ENCODE measurements at places on chromosomes 3 and 15.

GRCh38 chr3:99925584-99926230 lies 108.0 kb downstream of the CMSS1 start:
- no peaks in the 10 kb centered on the region for H3K4me1 ChIP-seq
- DNase-seq: no peak
- no peaks in the 10 kb centered on the region for H3K27me3 ChIP-seq
- no peak overlapping the region for H3K27ac ChIP-seq
- H3K4me3 ChIP-seq: no peak overlapping the region

DNA sequence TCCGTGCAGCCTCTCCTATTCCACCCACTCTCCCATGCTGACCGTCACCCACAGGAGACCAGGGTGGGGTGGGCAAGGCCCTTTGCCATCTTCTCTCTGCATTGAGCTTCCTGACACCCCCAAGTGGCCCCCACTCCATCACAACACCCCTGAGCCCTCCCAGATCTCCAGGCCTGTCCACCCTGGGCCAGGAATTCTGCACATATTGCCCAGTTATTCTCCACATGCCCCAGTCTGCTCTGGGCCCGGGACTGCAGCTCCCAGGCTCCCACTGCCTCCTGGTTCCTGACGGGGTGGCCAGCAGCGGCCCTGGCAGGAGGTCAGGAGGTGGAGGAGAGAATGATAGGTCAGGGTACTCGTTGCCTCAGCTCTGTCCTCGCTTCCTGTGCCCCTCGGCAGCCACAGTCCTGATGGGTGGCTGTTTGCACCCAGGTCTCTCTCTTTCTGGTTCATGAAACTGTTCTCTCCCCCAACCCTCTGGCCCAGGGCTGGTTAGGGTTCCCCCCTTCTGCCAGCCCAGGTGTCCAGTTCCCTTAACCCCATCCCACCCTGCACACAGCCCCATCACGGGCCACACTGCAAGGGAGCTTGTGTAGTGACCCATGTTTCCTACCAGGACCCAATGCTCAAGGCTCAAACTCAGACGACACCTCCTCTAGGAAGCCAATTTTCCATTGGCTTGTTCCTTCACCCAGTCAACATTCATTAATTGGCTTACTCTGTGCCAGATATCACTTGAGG lies 47.3 kb downstream of the IQSEC1 start:
- no peaks in the 10 kb centered on the region for H3K4me1 ChIP-seq
- no peak for DNase-seq
- H3K4me3 ChIP-seq: no peak overlapping the region
- H3K36me3 ChIP-seq: no peaks in the 10 kb centered on the region

DNA sequence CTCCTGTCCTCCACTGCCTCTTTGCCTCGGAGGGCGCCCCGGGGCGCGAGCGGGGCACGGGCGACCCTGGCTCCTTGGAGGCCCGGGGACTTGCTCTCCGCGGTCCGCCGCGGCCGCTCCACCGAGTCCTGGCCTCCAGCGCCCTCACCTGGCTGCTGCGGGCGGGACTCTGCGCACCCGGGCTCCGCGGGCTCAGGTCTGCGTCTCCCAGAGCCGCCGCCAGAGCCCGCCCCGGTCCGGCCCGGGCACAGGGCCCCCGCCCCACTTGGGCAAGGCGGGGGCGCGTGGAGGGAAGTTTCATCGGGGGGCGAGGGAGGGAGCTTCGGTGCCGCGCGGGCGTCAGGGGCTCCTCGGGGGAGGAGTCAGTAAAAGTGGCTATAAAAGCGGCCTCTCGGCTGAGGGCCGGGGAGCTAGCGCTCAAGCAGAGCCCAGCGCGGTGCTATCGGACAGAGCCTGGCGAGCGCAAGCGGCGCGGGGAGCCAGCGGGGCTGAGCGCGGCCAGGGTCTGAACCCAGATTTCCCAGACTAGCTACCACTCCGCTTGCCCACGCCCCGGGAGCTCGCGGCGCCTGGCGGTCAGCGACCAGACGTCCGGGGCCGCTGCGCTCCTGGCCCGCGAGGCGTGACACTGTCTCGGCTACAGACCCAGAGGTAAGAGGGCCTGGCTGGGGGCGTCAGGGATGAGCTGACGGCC lies at the start of gene CEMIP:
TSS of gene CEMIP (plus strand) at position 407 of the 694 bp plus-strand sequence. CDS start 94,510 bp downstream, outside the sequence.
- no peaks in the 10 kb centered on the region for H3K36me3 ChIP-seq
- peaks cover 28% of the 10 kb centered on the region for H3K27me3 ChIP-seq
- peak within 1 kb of the TSS; percentile 25 for H3K4me3 ChIP-seq

- no peaks in the 10 kb centered on the region for H3K27me3 ChIP-seq
- no peak for DNase-seq
- H3K36me3 ChIP-seq: no peaks in the 10 kb centered on the region
Measured at GRCh38 chr3:36364260-36364659, 16.0 kb upstream of the STAC start.

GRCh38 chr3:2839876-2840275 lies 270.3 kb downstream of the IL5RA start:
- H3K4me1 ChIP-seq: no peaks in the 10 kb centered on the region
- H3K27me3 ChIP-seq: no peaks in the 10 kb centered on the region
- no peak overlapping the region for H3K27ac ChIP-seq
- DNase-seq: no peak
- H3K4me3 ChIP-seq: no peak overlapping the region
- no peaks in the 10 kb centered on the region for H3K36me3 ChIP-seq

GRCh38 chr15:25981114-25981513 lies 118.0 kb upstream of the ATP10A start:
- H3K36me3 ChIP-seq: no peaks in the 10 kb centered on the region
- no peak overlapping the region for H3K4me3 ChIP-seq

- no peaks in the 10 kb centered on the region for H3K27me3 ChIP-seq
- H3K4me3 ChIP-seq: no peak overlapping the region
- no peak for DNase-seq
- H3K4me1 ChIP-seq: no peaks in the 10 kb centered on the region
- H3K36me3 ChIP-seq: no peaks in the 10 kb centered on the region
Measured at GRCh38 chr3:139288266-139288821, 55.5 kb upstream of the MRPS22 start.

DNA sequence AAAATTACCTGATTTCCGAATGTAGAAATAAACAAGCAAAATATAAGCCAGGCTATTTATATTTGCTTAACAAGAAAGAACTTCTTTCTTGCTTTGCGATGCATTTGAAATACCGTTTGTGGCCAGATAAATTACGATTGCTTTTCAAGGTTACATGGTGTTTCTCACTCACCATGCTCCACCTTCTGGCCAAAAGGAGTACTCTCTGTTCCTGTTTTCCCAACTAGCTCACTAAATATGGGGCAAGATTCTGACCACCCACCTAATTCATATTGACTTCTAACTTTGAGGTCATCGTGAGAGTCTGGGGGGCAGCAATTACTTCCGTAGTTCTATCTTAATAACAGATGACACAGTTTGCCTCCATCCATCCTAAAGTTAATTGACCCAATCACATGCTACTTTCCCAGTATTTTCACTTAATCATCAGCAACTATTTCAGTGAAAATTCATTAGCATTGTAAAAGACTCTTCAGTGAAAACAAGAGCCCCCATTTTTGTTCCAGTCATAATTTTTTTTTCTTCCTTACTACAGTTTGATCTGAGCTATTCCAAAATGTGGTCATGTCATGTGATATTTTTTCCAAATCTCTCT lies 25.9 kb downstream of the ACP3 start:
- no peaks in the 10 kb centered on the region for H3K36me3 ChIP-seq
- DNase-seq: no peak
- H3K27me3 ChIP-seq: peaks cover 3% of the 10 kb centered on the region
- no peak overlapping the region for H3K27ac ChIP-seq
- H3K4me1 ChIP-seq: no peaks in the 10 kb centered on the region

GRCh38 chr15:58214591-58215340 lies 76.6 kb downstream of the AQP9 start:
- H3K4me3 ChIP-seq: no peak overlapping the region
- H3K4me1 ChIP-seq: no peaks in the 10 kb centered on the region
- no peaks in the 10 kb centered on the region for H3K36me3 ChIP-seq
- DNase-seq: no peak
- no peaks in the 10 kb centered on the region for H3K27me3 ChIP-seq

- no peaks in the 10 kb centered on the region for H3K4me1 ChIP-seq
- no peak overlapping the region for H3K4me3 ChIP-seq
- no peak overlapping the region for H3K27ac ChIP-seq
- DNase-seq: no peak
- no peaks in the 10 kb centered on the region for H3K36me3 ChIP-seq
Measured at GRCh38 chr3:189790658-189791057, 159.5 kb downstream of the TP63 start.

GRCh38 chr3:186432189-186432588 lies 70.2 kb upstream of the DGKG start:
- no peaks in the 10 kb centered on the region for H3K4me1 ChIP-seq
- DNase-seq: no peak
- no peaks in the 10 kb centered on the region for H3K27me3 ChIP-seq
- H3K27ac ChIP-seq: no peak overlapping the region
- no peak overlapping the region for H3K4me3 ChIP-seq

GRCh38 chr3:169286214-169286613 lies 377.3 kb downstream of the MECOM start:
- H3K4me1 ChIP-seq: no peaks in the 10 kb centered on the region
- no peaks in the 10 kb centered on the region for H3K27me3 ChIP-seq
- H3K27ac ChIP-seq: no peak overlapping the region
- H3K36me3 ChIP-seq: no peaks in the 10 kb centered on the region
- H3K4me3 ChIP-seq: no peak overlapping the region

- no peak overlapping the region for H3K4me3 ChIP-seq
- no peaks in the 10 kb centered on the region for H3K27me3 ChIP-seq
- peaks cover 9% of the 10 kb centered on the region for H3K36me3 ChIP-seq
- no peak for DNase-seq
- peaks cover 5% of the 10 kb centered on the region for H3K4me1 ChIP-seq
- H3K27ac ChIP-seq: no peak overlapping the region
Measured at GRCh38 chr3:5144316-5144994, 22.4 kb downstream of the ARL8B start.

DNA sequence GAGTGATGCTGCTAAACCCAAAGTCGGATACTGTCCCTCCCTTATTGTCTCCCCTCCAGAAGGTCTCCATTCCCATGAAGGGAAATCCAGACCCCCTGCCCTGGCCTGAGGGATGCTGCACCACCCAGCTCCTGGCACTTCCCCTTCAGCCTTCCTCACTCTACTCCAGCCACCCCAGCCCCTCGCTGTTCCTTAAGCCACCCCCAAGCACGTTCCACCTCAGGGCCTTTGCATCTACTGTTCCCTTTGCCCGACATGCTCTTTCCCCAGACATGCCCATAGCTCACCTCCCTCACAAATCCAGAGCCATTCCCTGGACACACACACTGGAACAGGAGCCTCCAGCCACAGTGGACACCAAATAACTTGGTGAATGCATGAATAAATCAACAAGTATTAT lies 8.1 kb downstream of the WNT7A start:
- no peaks in the 10 kb centered on the region for H3K27me3 ChIP-seq
- H3K4me3 ChIP-seq: no peak overlapping the region
- no peak overlapping the region for H3K27ac ChIP-seq

- no peak for DNase-seq
- no peak overlapping the region for H3K27ac ChIP-seq
- no peaks in the 10 kb centered on the region for H3K4me1 ChIP-seq
Measured at GRCh38 chr15:80242132-80242769, 9.8 kb downstream of the CTXND1 start.

DNA sequence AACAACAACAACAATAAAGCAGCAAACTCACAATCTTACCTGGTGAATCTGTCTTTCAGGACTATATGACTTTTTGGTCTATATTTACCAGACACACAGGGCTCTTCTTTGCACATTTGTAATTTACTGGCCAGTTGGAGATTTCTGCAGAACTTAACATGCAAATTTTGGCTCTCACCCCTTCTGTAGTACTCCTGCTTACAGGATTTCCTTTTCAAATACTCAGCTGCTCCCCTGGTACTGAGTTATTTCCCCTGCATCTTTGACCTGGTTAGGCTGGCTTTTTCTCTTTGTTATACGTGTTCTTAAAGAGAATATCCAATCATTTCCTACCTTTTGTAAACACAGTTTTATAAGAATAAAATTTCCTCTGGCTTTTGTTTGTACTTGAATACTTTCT lies 228.0 kb downstream of the MBNL1 start:
- no peaks in the 10 kb centered on the region for H3K4me1 ChIP-seq
- no peak overlapping the region for H3K4me3 ChIP-seq
- no peaks in the 10 kb centered on the region for H3K36me3 ChIP-seq
- H3K27ac ChIP-seq: no peak overlapping the region

DNA sequence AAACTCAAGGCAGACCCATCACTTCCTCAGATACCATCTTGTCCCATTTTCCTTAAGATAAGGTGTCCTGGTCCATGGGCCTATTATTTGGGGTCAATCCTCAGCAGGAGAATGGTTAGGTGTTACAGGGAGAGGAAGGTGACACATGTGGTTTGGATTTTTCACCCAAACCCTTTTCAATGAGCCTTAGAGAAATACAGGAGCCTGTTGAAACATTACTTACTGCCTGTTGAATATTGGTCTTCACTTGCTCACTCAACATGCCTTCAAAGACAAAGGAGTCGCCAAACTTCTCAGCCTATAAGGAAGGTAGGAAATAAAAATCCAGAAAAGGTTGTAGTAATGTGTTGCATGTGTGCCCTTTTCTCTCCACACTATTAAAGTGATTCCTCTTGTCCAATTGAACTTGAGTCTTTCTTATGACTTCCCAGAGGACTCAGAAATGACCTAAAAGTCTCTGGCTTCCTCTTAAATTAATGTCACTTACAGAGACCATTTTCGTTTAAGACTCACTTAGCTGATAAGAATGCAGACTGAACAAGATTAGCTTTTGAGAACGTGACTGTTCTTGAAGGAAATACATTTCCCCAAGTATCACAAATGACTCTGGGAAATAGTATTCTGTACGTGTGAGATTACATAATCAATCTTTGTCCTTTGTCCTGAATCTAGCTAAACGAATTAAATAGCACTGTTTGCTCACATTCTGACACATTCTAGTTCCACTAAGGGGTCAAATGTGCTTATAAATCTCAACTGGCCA lies 17.8 kb downstream of the SUMF1 start:
- H3K4me1 ChIP-seq: no peaks in the 10 kb centered on the region
- no peak overlapping the region for H3K4me3 ChIP-seq
- no peaks in the 10 kb centered on the region for H3K27me3 ChIP-seq
- H3K27ac ChIP-seq: no peak overlapping the region

Data from effector memory CD4-positive, alpha-beta T cell (primary cell).